Memory B cell (primary cell): ENCODE measurements at places on chromosomes 12 and 14.

GRCh38 chr12:15532364-15532977, 210.2 kb downstream of the PTPRO start:
- peak; percentile 54 for DNase-seq

GRCh38 chr12:65859519-65859918, 35.2 kb downstream of the HMGA2 start:
- DNase-seq, result no peak

DNA sequence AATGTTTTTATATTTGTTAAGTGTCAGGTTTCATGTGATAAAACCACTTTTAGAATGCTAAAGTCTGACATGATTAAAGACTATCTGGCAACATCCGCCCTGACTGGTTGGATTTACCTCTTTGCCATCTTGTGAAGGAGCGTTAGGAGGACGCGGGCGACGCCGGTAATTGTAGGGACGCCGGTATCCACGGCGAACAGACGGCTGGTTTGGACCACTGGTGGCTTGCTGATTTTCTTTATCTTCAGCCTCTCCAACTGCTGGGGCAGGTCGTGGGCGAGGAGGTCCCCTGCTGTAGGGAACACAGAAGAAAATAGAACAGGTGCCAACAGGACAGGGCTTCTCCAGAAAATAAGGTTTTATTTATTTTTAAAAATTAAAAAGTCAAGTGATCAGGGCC, 21.3 kb downstream of the YBX3 start:
- DNase-seq, result no peak

DNA sequence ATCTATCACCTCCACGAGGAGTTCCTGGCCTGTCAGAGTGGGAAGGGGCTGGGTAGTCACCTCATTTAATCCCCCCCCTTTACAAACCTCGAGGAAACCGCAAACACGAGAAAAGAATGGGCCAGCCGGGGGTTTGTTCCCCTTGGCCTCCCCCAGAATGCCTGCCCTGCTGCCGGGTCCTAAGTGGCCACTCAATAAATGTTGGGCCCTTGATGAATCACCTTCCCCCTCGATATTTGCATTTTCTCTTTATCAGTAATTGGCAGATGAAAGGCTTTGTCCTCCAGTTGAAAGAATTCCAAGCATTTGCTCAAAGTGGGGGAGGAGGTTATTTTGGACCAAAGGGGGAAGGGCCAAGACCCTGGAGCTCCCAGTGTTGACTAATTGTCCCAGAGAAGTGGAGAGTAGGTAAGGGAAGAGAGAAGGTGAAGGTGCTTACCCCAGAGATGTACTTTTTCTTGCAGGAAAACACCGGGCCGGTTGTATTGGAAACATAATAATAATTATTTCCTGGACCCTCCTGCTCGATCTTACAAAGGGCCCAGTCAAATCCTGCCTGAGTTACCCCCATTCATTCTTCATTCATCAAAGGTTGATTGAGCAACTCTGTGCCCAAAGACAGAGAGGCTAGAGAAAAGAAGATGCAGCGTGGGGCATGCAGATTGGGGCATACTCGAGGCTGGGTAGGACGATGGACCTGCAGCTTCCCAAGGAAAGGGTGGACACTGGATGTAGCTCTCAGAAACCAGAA, 1.9 kb upstream of the KDM2B start:
- DNase-seq, result no peak

DNA sequence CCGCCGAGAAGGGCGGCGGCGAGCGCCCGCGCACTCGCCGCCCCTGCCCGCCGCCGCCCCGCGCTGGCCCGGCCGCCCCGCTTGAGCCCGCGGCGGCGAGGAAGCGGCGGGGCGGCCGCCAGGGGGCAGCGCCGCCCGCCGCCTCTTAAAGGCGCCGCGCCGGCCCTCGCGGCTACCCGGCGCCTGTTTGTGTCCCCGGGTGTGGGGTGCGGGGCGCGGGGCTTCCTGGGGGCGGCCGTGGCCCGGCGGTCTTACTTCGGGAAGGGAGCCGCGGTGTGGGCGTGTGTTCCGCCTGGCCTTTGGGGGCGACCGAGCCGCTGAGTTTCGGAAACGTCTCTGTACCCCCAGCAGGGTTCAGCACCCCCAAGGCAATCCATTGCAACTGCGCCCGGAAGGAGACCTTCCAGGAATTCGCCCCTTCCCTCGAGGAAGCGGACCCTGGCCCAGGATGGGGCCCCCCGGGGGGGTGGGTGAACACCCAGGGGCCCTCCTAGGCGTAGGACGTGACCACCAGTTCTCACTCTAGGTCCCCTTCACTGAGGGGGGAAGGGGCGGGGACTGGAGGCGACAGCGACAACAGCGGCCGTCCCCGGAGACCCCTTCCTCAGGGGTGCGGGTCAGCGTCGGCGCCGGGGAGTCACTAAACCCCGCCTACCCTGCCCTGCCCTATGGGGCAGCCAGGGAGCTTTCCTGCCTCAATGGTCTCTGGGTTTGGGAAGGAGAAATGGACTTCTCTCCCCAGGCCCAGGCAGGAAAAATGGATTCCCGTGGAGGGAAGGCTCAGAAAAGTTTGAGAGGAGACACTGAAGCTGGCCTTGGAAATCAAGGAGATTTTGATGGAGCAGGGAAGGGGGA, at the start of gene ITPK1:
TSS of gene ITPK1 (minus strand) at position 105 of the 855 bp plus-strand sequence. CDS start 762 bp downstream, outside the sequence.
- DNase-seq, result peak; percentile 75
